H9 (cell line): ENCODE measurements at places on chromosomes 6 and 20.

DNA sequence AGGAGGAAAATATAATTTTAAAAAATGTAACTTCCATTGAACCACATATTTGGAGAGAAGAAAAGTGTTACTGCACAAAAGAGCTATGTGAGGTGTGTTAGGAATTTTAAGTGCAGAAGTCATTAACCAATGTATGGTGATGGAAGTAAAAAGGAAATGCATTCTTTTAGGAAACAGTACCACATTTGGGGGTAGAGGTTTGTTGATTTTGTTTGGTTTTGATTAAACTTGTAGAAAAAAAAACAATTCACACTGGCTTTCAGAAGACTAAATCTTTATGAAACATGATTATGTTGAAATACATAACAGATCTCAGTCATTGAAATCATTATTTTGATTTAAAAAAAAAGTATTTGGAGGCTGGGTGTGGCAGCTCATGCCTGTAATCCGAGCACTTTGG lies 1287.0 kb upstream of the GJE1 start:
- H3K4me3 ChIP-seq = no peak overlapping the region
- no peak for DNase-seq
- H3K36me3 ChIP-seq = no peaks in the 10 kb centered on the region
- H3K27ac ChIP-seq = no peak overlapping the region

- H3K36me3 ChIP-seq = no peaks in the 10 kb centered on the region
- no peak overlapping the region for H3K27ac ChIP-seq
- no peaks in the 10 kb centered on the region for H3K4me1 ChIP-seq
- no peak for DNase-seq
- no peaks in the 10 kb centered on the region for H3K27me3 ChIP-seq
Observed at GRCh38 chr6:122717350-122717749, 62.2 kb upstream of the FABP7 start.

DNA sequence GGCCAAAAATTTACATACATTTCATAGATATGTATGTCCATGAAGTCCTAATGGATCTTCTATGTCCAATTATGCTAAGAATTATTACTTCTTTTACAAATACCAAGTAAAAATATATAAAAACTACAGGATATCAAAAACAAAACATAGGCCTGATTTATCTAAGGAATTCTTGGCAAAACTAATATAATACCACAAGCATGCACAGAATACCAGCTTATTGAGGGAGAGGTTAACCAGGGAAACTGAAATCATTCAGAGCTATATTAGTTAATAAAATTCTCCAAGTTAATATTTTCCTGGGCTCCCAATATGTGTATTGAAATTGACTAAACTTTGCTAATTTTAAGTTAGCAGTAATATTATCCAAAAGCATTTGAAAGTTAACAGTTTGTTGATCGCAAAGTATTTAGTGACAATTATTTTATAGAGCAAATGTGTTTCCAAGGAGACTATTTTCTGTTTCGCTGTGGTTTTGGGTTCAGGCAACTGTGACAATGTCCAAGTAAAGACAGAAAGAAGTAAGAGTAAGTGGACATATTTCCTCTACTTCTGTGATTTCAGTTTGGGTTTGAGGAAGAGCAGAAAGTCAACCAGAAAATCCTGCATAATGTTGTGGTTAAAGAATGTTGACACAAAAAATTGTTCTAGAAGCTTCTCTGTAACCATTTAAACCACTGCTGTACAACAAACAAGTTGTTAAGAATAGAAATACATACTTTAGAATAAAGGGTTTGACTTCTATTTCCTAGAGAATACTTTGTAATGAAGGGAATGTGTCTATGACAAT lies 167.4 kb downstream of the COL21A1 start:
- no peaks in the 10 kb centered on the region for H3K27me3 ChIP-seq
- H3K36me3 ChIP-seq = peaks cover 12% of the 10 kb centered on the region
- no peak for DNase-seq
- no peak overlapping the region for H3K27ac ChIP-seq
- no peaks in the 10 kb centered on the region for H3K4me1 ChIP-seq

GRCh38 chr20:35502352-35502751 lies 27.1 kb downstream of the C20orf173 start:
- H3K36me3 ChIP-seq = peaks cover 78% of the 10 kb centered on the region
- H3K4me1 ChIP-seq = no peaks in the 10 kb centered on the region
- no peak overlapping the region for H3K4me3 ChIP-seq
- H3K27ac ChIP-seq = no peak overlapping the region
- no peak for DNase-seq

DNA sequence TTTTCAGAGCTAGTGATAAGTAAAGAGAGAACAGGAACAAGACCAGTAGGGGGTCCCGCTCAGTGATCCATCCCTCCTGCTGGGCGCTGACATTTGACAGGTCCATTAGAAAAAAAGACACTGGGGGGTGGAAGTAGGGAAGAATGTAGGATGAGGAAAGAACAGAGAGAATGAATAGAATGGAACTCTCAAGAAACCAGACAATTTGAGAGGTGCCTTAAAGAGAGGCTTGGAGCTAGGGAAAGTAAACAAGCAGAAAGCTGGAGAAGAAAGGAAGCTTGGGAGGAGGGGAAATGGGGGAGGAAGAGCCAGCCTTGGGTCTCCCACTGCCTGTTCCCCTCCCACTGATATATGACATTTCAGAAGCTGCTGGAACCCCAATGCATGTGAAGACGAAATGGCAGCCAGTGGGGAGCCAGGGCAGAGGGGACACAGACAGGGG lies 8.4 kb downstream of the GABBR1 start:
- no peak overlapping the region for H3K27ac ChIP-seq
- peaks cover 43% of the 10 kb centered on the region; the same call in 2 of the 3 replicates for H3K36me3 ChIP-seq
- H3K27me3 ChIP-seq = no peaks in the 10 kb centered on the region

DNA sequence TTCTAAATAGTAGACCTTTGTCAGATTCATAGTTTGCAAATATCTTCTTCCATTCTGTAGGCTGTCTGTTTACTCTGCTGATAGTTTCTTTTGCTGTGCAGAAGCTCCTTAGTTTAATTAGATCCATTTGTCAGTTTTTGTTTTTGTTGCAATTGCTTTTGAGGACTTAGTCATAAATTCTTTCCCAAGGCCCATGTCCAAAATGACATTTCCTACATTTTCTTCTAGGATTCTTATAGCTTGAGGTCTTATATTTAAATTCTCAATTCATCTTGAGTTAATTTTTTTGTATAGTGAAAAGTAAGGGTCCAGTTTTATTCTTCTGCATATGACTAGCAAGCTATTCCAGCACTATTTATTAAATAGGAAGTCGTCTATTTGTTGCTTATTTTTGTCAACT lies 287.0 kb downstream of the PACRG start:
- no peaks in the 10 kb centered on the region for H3K4me1 ChIP-seq
- no peaks in the 10 kb centered on the region for H3K27me3 ChIP-seq
- H3K4me3 ChIP-seq = no peak overlapping the region
- H3K36me3 ChIP-seq = no peaks in the 10 kb centered on the region
- no peak overlapping the region for H3K27ac ChIP-seq

DNA sequence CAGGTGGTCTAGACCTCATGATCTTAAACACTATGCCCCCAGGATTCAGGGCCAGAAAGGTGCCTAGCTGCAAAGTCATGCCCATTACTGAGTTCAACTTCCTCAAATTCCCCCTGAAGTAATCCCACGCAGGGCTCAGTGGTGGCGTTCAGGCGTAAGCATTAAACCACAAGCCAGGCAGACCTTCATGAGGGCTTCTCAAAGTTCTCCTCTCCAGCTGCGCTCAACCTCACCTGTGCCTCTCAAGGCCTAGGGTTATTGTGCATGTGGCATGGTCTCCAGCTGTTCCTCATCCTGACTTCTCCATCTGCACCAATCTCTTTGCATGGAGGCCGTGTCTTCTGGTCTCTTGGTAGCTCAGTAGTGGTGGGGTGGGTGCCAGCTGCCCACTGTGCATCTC lies 113.6 kb downstream of the TSHZ2 start:
- no peaks in the 10 kb centered on the region for H3K27me3 ChIP-seq
- DNase-seq = no peak
- no peak overlapping the region for H3K27ac ChIP-seq
- no peaks in the 10 kb centered on the region for H3K36me3 ChIP-seq
- H3K4me1 ChIP-seq = peaks cover 4% of the 10 kb centered on the region; the same call in 1 of the 2 replicates

GRCh38 chr20:38599410-38599882 lies 2.2 kb upstream of the ARHGAP40 start:
- H3K4me3 ChIP-seq = no peak overlapping the region
- DNase-seq = no peak
- H3K27ac ChIP-seq = no peak overlapping the region
- H3K27me3 ChIP-seq = no peaks in the 10 kb centered on the region
- H3K36me3 ChIP-seq = peaks cover 5% of the 10 kb centered on the region

- peak overlapping the region; percentile 99 for H3K4me3 ChIP-seq
- no peaks in the 10 kb centered on the region for H3K4me1 ChIP-seq
Observed at GRCh38 chr6:28124971-28125353, 553 bp downstream of the ZSCAN16 start.

DNA sequence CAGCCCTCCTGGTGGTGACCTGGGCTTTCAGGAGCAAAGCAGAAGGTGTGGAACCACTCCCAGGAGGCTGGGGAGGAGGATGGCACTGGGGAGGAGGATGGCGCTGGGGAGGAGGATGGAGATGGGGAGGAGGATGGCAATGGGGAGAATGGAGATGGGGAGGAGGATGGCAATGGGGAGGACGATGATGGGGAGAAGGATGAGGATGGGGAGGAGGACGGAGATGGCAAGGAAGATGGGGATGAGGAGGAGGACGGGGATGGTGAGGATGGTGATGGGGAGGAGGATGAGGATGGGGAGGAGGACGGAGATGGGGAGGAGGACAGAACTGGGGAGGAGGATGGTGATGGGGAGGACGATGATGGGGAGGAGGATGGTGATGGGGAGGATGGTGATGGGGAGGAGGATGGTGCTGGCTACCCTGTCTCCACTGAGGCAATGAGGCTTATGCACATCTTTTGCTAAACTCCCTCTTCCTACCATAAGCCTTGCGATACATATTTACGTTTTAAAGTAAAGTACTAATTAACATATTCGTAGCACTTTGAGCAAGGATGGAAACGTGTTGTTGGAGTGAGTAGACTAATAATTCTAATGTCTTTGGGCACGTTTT lies 7.4 kb downstream of the SMOC2 start:
- no peak overlapping the region for H3K4me3 ChIP-seq
- H3K4me1 ChIP-seq = peaks cover 2% of the 10 kb centered on the region; the same call in 1 of the 2 replicates
- H3K27me3 ChIP-seq = no peaks in the 10 kb centered on the region; the same call in 1 of the 2 replicates
- H3K36me3 ChIP-seq = no peaks in the 10 kb centered on the region

DNA sequence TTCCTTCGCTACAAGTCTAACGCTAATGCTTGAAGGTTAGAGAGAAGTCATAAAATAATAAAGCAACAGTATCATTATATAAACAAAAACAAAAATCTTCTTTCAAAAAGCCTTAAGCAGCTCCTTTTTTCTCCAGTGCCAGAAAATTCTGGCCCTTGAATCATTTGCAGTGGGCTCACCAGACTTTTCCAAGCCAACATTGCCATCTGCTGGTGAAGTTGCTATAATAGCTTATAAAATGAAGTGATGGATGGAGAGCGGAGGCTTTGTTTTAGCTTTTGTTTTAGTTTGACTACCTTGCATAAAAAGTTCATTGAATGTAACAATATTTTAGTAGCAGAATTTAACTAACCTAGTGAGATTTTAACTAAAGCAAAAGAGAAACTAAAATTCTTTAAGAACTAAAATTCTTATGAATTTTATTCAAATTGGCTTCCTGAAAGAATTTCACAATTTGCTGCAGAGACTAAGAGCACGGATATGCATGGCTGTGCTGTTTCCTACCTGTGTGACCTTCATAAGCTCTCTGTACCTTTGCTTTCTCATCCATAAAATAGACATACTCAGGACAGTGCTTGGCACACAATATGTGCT lies 44.8 kb upstream of the SLC2A12 start:
- no peaks in the 10 kb centered on the region for H3K36me3 ChIP-seq
- no peaks in the 10 kb centered on the region; the same call in 1 of the 2 replicates for H3K4me1 ChIP-seq
- no peak overlapping the region for H3K27ac ChIP-seq
- no peak overlapping the region for H3K4me3 ChIP-seq
- DNase-seq = peak; percentile 41

GRCh38 chr20:52985687-52986086 lies 13.5 kb downstream of the TSHZ2 start:
- H3K4me3 ChIP-seq = no peak overlapping the region
- no peak overlapping the region for H3K27ac ChIP-seq
- no peaks in the 10 kb centered on the region for H3K36me3 ChIP-seq
- DNase-seq = no peak
- H3K27me3 ChIP-seq = no peaks in the 10 kb centered on the region

DNA sequence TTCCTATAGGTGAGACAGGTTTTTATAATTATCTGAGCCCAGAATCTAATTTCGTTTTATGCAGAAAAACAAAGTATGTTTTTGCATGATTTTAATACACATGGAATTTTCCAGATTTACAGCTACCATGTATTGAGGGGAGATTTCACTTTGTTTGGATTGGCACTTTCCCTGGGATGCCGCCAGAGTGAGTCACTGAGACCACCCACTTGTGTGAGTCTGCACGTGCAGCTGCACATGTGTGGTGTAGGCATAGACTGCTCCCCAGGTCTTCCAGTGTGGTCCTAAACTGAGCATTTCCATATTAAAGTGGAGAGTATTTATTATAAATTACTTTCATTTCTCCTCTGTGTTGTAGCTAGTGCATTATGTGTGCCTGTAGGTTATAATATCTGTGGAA lies 186.8 kb downstream of the UBE3D start:
- H3K4me1 ChIP-seq = no peaks in the 10 kb centered on the region
- no peaks in the 10 kb centered on the region for H3K36me3 ChIP-seq
- no peaks in the 10 kb centered on the region for H3K27me3 ChIP-seq
- no peak for DNase-seq
- H3K27ac ChIP-seq = no peak overlapping the region

DNA sequence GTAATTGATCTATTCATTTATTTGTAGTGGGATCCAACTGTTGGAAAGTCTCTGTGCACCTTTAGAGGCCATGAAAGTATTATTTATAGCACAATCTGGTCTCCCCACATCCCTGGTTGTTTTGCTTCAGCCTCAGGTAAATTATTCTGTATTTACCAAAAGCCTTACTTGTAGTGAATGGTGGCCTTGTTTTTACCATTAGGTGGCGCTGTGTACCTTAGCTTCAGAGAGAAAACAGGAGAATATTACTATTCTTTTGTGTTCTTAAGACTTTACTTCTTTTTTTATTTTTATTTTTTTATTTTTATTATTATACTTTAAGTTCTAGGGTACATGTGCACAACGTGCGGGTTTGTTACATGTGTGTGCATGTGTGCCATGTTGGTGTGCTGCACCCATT lies 23.7 kb downstream of the PEX7 start:
- H3K4me1 ChIP-seq = no peaks in the 10 kb centered on the region
- H3K27me3 ChIP-seq = no peaks in the 10 kb centered on the region
- no peak for DNase-seq
- H3K36me3 ChIP-seq = peaks cover 43% of the 10 kb centered on the region
- H3K4me3 ChIP-seq = no peak overlapping the region
- no peak overlapping the region for H3K27ac ChIP-seq

GRCh38 chr6:157046776-157047175 lies 269.6 kb downstream of the ARID1B start:
- H3K27ac ChIP-seq = no peak overlapping the region
- no peak for DNase-seq
- no peak overlapping the region for H3K4me3 ChIP-seq
- H3K4me1 ChIP-seq = peaks cover 4% of the 10 kb centered on the region; the same call in 1 of the 2 replicates
- no peaks in the 10 kb centered on the region for H3K27me3 ChIP-seq
- H3K36me3 ChIP-seq = no peaks in the 10 kb centered on the region; the same call in 1 of the 2 replicates

- H3K27me3 ChIP-seq = no peaks in the 10 kb centered on the region
- H3K27ac ChIP-seq = no peak overlapping the region
- no peaks in the 10 kb centered on the region for H3K4me1 ChIP-seq
Observed at GRCh38 chr20:24981790-24982189, 10.8 kb downstream of the APMAP start.
